ENCODE measurements at places on chromosomes 2 and 18.

- DNase-seq: no peak
Observed at GRCh38 chr18:5155218-5155906, 41.7 kb downstream of the AKAIN1 start.

DNA sequence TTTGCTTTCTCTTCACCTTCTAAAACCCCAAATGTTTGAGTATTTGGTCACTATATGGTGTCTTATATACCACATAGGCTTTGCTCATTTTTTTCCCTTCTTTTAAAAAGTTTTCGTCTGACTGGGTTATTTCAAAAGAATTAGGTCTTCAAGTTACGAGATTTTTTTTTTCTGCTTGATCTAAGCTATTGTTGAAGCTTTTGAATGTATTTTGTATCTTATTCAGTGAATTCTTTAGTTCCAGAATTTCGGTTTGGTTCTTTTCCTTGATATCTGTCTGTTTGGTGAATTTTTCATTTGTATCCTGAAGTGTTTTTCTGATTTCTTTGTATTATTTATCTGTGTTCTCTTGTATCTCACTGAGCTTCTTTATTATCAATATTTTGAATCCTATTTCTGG lies 93.5 kb downstream of the ARL6IP6 start:
- DNase-seq: no peak

DNA sequence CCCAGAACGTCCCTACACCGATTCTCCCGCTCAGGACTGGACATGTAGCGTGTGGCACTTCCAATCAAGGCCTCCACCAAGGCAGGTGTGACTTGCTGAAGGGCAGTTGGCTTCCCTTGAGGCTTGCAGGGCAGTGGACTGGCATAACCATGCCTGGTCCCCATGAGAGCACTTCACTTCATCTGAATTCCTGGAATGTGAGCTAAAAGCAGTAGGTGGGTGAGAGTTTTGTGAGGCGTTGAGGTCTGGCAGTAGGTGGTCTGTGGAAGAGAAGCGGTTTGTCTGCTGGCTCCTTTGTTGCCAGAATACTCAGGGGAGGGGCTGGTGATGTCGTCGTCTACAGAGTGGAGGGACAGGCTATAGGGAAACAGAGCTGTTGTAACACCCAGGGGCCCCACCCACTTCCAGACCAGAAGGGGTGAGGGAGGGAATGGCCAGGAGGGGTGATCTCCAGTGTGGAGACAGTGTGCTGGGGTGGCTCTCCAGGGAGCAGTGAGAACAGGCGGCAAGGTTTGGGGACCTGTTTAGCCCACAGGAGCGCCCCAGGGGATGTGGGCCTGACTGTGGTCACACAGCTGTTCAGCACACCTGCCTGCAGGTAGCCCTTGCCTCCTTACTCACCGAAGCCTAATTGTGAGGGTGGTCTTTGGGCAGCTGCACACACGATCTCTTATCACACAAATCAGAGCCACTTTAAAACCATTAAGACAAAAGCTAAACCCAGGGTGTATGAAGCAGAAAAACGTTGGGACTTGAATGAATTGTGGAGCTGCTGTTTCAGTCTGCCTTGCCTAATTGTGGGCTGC lies 21.5 kb upstream of the ALKAL2 start:
- DNase-seq: no peak

GRCh38 chr2:68367953-68368653 lies 3.0 kb downstream of the PLEK start:
- DNase-seq: no peak

GRCh38 chr2:43751476-43751990 lies 22.3 kb upstream of the DYNC2LI1 start:
- no peak for DNase-seq

GRCh38 chr2:64213532-64214275 lies 69.5 kb upstream of the PELI1 start:
- DNase-seq: no peak

- DNase-seq: no peak
Observed at GRCh38 chr18:78492813-78493371, 486.7 kb upstream of the SALL3 start.

GRCh38 chr2:109260886-109261700 lies 132.1 kb downstream of the SH3RF3 start:
- peak; percentile 59 for DNase-seq

- no peak for DNase-seq
Observed at GRCh38 chr2:223042704-223043118, 9.3 kb upstream of the KCNE4 start.

GRCh38 chr2:45418532-45418931 lies 192.5 kb downstream of the SRBD1 start:
- DNase-seq: no peak

GRCh38 chr2:53422979-53423378 lies 344.6 kb upstream of the CHAC2 start:
- peak; percentile 63 for DNase-seq

DNA sequence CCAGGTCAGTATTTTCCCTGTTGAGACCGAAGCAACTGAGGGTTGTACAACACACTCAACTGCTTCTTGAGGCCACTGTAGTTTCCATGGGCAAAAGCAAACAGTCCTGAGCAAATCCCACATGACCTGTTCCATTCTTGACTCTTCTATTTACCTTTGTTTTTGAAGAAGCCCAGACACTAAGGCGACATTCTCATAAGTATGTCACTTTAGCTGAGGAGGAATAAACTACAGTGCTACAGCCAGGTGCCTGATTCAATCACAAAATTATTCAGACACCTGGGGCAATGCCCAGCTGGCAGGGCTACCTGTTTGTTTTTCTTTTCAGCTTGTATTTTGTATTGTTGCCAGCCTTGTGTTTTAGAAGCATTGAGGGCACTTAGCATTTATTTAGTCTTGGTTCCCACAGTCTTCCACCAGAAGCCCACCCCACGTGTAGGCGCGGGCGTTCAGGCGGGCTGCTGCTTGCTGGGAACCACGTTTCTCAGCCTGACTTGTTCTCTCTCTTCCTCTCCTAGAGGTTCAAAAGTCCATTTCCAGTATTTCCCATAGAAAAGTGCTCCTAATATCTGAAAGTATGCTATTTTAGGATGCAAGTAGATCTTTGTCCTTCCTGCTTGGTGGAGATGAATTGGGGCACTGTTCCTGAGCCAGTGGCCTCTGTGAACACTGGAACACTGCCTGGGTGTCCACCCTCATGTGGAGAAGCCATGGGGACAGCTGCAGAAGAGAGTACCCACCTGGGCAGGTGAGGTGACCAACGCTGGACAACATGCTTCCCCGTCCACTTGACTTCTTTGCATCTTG lies 99.0 kb upstream of the COPS8 start:
- DNase-seq: no peak

DNA sequence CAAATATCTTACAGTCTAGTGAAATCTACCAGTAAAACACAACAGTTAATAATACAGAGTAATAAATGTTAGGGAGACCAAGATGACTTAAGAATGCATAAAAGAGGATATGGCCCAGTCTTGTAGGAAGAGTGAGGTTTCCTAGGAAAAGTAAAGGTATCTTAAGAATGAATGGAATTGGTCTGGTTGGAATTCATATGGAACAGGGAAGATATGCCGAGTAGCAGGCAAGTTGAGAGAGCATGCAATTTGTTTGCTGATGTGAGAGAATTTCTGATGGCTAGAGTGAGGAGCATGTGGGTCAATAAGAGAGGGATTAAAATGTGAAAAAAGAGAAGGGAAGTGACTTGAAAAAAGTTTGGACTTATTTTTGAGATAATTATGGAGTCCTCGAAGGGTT lies 512.9 kb upstream of the ZEB2 start:
- DNase-seq: no peak

DNA sequence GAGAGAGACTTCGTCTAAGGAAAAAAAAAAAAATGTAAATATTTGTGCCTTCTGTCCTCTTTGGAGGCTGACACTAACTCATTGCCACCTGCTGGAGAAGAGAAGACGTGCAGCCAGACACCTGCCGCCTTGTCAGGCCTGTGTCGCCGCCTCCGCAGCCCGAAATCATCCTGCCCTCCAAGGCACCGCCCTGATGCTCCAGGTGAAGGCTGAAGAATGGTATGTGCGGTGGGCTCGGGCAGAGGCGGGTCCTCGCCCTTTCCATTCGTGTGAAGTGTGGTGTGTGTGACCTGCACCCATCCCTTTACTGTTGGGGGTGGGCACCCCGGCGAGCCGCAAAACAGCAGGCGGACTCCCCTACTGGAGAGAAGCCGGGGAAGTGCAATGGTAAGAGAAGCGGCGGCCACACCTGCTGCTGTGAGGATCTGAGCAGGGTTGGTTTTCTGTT lies 60.4 kb downstream of the FAM161A start:
- DNase-seq: peak; percentile 64

DNA sequence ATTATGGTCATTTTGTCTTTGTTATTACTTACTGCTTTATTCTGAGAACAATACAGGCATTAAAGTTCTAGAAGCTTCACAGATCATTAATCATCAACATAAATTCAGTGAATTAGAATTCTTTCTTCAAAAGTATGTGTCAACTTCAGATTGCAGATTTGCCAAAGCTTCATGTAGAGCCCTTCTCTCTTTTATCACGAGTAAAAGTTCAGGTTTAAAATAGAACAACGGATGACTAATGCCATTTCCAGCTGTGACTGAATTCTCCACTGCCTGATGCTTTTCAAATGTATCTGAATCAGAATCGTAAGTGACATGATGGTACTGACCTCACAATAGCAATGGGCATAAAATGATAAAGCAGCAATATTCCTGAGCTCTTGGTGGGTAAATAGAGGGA lies 116.0 kb downstream of the ABCA12 start:
- no peak for DNase-seq

DNA sequence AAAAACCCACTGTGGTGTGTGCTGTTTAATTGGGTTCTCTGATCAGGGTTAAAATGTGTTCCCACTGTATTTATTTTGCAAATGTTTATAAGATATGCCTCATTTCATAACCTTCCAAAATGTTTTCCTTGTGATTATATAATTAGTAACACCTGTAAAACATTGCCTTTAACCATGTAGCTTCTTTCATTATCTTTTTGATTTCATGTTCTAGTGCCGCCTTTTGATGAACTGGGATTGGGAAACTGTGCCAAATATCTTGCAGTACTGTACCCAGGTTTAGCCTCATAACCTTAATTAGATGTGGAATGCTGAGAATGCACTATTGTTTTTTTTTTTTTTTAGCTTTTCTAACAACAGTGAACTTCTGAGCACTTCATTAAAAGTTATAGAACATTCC lies 96.9 kb downstream of the TANC1 start:
- peak; percentile 35 for DNase-seq

DNA sequence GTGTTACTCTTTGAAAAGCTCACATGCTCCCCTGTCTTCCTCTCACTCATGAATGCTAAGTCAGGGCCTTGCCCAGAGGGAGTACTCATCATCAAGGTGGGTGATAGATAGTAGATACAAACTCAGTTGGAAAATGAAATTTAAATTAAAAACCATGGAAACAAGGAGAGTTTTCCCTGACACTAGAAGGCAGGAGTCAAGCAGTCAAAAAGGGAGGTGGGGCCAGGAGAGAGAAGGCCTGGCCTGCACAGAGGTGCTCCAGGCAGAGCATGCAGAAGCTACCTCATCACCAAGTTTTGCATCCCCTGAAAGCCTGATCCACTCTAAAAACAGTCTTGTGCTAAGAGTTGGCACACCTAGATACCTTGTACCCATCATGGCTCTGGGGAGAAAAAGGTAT lies 143.7 kb downstream of the MYO5B start:
- no peak for DNase-seq
